ENCODE measurements at places on chromosomes 1 and 21.
A peak's percentile ranks its signal among the peaks of the same experiment; 100 is the strongest.

DNA sequence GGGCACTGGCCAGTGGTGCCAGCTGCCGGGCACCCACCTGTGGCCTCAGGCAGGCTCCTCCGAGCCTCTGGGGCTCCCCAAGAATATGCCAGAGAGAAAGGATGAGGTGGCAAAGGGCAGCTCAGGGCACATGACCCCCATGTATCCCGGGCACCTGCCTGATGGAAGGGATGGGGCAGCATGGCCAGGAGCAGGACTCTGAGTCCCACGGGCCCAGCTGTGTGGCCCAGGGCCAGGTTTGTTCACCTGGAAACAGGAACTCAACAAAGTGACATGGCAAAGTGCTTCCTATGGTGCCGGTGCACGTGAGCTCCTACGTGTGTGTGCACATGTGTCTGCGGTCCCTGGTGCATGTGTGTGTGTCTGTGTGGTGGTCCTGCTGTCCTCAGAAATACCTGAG, 9.5 kb upstream of the GPR153 start:
- DNase-seq = no peak

GRCh38 chr1:160171354-160171753, 19.0 kb upstream of the CASQ1 start:
- no peak for DNase-seq

DNA sequence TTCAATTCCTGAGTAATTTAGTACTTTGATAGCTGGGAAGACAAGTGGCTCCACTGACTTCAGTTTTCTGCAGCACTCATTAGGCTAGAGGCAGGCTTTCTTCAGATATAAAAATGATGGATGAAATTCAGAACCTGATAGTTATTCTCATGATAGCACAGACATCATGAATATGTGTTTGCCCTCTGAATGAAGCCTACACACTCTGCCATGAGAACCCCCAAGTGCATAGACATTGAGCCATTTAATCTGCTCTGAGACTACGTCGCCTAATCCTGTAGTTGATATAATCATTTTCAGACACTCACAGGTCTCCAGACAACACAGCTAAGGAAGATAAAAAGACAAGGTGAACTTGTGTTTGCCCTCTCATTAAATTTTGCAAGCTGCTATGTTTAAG, 566.1 kb downstream of the AMY1C start:
- DNase-seq = no peak

DNA sequence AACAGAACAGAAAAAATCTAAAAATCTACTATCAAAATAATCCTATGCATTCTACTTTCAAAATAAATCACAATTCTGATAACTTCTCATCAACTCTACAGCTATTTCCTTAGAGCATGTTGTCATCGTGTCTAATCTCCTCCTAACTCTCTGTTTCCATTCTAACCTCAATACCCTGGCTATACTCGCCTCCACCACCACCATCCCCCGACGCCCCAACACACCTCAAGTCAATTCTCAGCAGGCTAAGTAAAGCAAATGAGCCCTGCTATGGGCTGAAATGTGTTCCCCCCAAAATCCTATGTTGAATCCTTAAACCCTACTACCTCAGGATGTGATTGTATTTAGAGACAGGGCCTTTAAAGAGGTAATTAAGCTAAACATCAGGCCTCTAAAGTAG, 34.6 kb downstream of the NRDC start:
- no peak for DNase-seq

GRCh38 chr1:240312872-240313271, 221.2 kb downstream of the FMN2 start:
- DNase-seq = no peak

DNA sequence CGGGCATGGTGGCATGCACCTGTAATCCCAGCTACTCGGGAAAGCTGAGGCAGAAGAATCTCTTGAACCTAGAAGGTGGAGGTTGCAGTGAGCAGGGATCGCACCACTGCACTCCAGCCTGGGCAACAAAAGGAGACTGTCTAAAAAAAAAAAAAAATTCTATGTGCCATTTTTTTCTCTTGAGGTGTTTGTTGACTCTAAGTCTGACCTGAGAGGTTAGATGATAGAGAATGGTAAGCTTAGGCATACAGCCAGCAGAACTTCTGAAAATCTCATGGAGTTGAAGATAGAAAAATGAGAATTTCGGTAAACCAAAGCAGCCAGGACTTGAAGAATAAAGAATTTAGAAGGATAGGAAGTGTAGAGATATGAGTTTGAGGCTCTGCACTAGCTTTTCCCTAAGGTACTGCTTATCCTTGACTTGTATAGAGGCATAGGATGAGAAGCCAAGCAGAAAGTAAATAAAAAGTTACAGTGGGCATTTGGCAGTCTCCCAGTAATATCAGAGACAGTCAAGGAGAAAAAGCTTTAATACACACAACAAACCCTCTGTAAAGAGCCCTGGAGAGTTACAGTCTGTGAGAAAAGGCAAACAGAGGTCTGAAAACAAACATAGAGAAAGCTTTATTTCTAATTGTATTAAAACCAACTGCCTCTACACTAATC, 24.3 kb downstream of the F13B start:
- DNase-seq = peak; percentile 91

- no peak for DNase-seq
Measured at GRCh38 chr1:115225993-115226685, 111.9 kb downstream of the NGF start.

GRCh38 chr1:166907763-166908162, 31.7 kb upstream of the TADA1 start:
- no peak for DNase-seq

DNA sequence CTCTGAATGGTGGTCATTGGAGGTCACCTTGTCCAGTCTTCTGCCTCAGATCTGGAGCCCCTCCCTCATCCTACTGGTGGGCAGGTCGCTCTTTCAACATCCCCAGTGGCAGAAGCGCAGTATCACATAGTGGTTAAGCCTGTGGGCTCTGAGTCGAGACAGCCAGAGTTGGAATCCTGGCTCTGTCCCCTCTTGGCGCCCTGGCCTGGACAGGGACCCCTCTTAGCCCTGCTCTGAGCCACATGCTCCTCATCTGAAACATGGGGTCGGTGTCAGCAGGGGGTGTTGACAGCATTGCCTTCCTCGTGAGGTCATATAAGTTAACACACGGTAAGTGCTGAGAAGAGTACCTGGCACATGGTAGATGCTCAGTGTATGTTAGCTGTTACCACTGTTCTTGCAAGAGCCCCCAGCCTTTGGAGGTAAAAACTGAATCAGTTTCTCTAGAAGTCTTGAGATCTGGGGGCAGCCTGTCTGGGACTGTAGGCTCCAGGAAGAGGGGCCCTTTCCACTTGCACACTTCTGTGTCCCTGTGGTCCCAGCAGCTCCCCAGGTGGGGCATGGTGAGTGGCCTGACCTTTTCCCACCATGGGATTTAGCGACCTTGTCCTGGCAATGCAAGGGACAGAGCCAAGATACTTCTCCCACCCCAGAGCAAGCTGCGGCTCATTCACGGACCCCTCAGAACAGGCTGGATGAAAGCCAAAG, 6.4 kb downstream of the ZC3H12A start:
- no peak for DNase-seq

GRCh38 chr1:183438060-183438459, 19.9 kb upstream of the NMNAT2 start:
- DNase-seq = no peak
